ENCODE measurements at places on chromosomes 6 and 20.

GRCh38 chr6:36301781-36302180 lies 31.9 kb downstream of the PNPLA1 start:
- DNase-seq: no peak

GRCh38 chr6:18110162-18110561 lies 12.3 kb downstream of the NHLRC1 start:
- no peak for DNase-seq

GRCh38 chr6:41191569-41191968 lies 9.4 kb downstream of the TREML2 start:
- DNase-seq: no peak

DNA sequence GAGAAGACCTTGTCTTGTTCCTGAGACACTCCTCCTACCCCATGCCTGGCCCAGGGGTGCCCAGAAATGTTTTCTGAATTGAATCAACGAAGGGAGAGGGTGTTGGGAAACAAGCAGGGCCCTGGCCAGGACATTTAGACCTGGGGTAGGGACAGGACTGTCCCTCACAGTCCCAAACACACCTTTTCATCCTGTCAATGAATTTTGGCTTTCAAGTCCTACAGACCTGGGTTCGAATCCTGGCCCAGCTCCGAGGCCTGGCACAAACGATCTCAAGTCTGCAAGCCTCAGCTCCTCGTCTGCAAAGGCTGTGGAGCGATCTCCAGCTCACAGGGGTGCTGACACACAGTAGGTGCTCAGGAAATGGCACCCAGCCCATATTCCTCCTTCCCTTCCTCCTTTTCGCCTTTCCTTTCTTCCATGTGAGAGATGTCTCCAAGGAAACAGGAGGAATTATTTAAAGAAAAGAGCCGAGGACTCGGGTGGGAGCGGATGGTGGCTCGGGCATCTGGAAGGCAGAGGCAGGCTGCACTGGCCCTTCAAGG lies 7.3 kb upstream of the DLGAP4 start:
- no peak for DNase-seq

DNA sequence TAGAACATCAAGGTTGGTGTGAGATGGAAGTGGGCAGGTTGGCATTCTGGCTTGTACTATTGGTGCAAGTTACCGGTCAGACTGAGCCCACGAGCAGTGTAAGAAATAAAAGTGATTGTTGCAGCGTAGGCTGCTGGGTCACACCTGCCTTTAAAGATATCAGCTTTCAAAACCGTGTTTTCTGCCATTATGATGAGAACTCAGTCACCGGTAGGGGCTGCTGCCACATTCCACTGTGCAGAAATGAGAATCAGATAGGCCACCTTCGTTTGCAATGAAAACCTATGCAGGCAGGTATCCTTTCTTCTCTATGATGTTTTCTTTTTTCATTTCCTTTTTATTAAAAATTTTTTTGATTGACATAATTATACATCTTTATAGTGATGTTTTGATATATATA lies 168.5 kb downstream of the MYLK4 start:
- DNase-seq: no peak

GRCh38 chr6:41451039-41451438 lies 95.1 kb upstream of the FOXP4 start:
- DNase-seq: peak; percentile 66

All from right hindlimb (tissue), 1 donor.